ENCODE measurements at places on chromosomes 12 and 14. TPM values are rescaled to one million over a fixed set of nuclear protein-coding genes. Genes with fewer than 3 reads are reported as not detected.

Gene RNASE7
- not detected for total RNA-seq

GRCh38 chr12:119649202-119649808 lies 18.6 kb upstream of the PRKAB1 start:
- peaks cover 4% of the 10 kb centered on the region for H3K27me3 ChIP-seq
- H3K36me3 ChIP-seq: peaks cover 7% of the 10 kb centered on the region
- H3K4me1 ChIP-seq: no peaks in the 10 kb centered on the region
- H3K4me3 ChIP-seq: no peak overlapping the region

Gene ABCD2
- total RNA-seq: 5.0 TPM

DNA sequence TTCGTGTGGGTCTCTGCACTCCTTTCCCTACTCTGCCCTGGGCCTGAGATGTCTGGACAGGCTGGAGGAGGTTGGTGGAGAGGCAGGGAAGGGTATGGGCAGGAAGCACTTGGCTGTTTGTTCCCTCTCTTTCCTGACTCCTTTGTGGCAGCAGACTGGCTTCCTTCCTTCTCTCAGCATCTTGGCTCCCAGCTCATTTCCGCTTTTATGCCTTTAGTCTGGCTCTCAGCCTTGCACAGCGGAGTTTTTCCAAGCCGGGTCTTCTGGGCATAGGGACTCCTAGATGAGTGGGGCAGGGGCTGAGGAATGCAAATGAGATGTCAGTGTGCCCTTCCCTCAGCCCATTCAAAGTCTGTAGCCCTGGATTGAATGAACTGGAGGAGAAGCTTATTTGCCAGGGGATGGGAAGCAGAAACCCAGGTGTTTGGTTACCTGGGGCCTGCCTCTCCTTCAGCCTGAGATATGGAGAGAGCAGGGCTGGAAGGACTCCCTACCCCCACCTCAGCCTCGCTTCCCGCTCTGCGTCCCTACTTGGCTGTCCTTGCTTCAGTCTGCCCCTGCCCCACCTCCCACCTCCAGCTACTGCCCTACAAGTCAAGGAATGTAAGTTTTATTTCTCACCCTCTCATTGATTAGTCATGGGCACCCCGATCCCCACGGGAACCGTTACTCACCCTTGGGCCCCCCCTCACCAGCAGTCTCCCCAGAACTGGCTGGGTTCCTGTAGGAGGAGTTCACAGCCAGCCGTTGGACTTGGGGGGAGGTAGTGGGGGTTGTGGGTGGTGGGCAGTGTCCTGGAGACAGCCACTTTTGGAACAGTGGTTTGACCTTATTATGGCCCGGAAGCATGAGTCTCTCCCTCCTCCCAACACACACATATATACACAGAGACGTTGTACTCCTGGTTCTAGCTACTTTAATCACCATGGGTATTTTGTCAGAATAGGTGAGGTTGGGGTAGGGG lies 9.3 kb upstream of the ITGA5 start:
- peaks cover 20% of the 10 kb centered on the region for H3K4me1 ChIP-seq
- H3K27ac ChIP-seq: no peak overlapping the region
- H3K27me3 ChIP-seq: peaks cover 3% of the 10 kb centered on the region

- no peak overlapping the region for H3K27ac ChIP-seq
- peaks cover 1% of the 10 kb centered on the region for H3K27me3 ChIP-seq
- no peak for DNase-seq
- H3K4me1 ChIP-seq: no peaks in the 10 kb centered on the region
Measured at GRCh38 chr12:28776913-28777422, 372.1 kb upstream of the FAR2 start.

GRCh38 chr12:27498149-27498548 lies 25.9 kb upstream of the PPFIBP1 start:
- peaks cover 23% of the 10 kb centered on the region for H3K4me1 ChIP-seq
- DNase-seq: no peak
- H3K27ac ChIP-seq: no peak overlapping the region
- peaks cover 31% of the 10 kb centered on the region for H3K27me3 ChIP-seq
- H3K4me3 ChIP-seq: no peak overlapping the region
- no peaks in the 10 kb centered on the region for H3K36me3 ChIP-seq

Gene MMP17
- 0.48 TPM for total RNA-seq

- no peaks in the 10 kb centered on the region for H3K27me3 ChIP-seq
- H3K4me3 ChIP-seq: no peak overlapping the region
- no peak overlapping the region for H3K27ac ChIP-seq
- H3K36me3 ChIP-seq: no peaks in the 10 kb centered on the region
Measured at GRCh38 chr14:61042220-61042619, 61.2 kb downstream of the SLC38A6 start.

- peak overlapping the region; percentile 52 for H3K27ac ChIP-seq
- DNase-seq: no peak
- no peak overlapping the region for H3K4me3 ChIP-seq
- H3K36me3 ChIP-seq: no peaks in the 10 kb centered on the region
- H3K27me3 ChIP-seq: peaks cover 3% of the 10 kb centered on the region
Measured at GRCh38 chr12:13164921-13165616, 31.5 kb upstream of the EMP1 start.

GRCh38 chr12:18261906-18262305 lies 588 bp downstream of the PIK3C2G start:
- H3K36me3 ChIP-seq: no peaks in the 10 kb centered on the region
- no peak for DNase-seq
- no peaks in the 10 kb centered on the region for H3K27me3 ChIP-seq
- H3K27ac ChIP-seq: no peak overlapping the region
- no peaks in the 10 kb centered on the region for H3K4me1 ChIP-seq

DNA sequence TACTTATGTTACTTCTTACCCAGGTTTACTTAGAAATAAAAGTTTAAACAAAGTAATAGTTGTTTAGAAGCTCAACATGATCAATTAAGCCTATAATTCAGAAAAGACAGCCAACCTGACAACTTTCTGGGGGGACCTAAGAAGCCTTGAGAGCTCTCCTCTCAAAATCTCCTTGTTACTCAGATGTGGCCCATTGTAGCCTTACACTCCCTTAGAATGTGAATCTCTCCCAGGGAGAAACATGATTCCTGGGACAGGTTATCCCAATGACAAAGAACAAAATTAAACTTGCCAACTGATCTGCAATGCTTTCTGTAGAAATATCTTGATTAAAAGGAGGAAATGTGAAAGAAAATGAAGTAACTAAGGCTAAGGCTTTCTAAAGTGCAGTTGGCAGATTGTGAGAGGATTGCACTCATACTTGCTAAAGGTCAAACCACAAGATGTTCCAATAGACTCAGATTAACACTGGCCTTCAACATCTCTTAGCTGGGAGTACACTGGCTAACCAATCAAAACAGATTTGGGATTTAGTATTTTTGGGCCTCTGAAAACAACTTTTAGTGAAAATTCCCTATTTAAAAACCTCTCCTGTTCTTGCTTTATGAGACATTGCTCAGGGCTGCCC lies 72.3 kb upstream of the TMX1 start:
- no peak overlapping the region for H3K27ac ChIP-seq
- no peaks in the 10 kb centered on the region for H3K36me3 ChIP-seq
- no peak for DNase-seq
- H3K4me1 ChIP-seq: peaks cover 5% of the 10 kb centered on the region

DNA sequence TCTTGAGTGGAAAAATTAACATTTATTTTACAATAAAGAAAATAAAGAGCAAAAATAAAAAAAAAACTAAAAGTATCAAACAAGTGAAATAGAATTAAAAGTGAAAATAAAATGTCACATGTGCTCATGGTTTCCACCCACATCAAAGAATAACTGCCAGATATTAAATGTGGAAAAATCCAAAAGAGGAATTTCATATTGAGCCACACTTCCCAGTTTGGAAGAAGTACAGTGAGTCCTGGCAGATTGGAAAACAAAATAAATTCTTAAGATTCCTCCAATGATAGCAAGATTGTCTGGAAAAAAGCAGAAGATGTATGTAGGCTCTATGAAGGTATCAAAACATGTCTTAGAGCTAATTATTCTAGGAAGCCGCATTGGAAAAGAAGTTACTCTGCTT lies 1019.5 kb downstream of the SLC6A15 start:
- no peaks in the 10 kb centered on the region for H3K36me3 ChIP-seq
- no peaks in the 10 kb centered on the region for H3K27me3 ChIP-seq
- H3K4me3 ChIP-seq: no peak overlapping the region
- H3K27ac ChIP-seq: no peak overlapping the region

Gene RAB35
- 62.1 TPM for total RNA-seq

DNA sequence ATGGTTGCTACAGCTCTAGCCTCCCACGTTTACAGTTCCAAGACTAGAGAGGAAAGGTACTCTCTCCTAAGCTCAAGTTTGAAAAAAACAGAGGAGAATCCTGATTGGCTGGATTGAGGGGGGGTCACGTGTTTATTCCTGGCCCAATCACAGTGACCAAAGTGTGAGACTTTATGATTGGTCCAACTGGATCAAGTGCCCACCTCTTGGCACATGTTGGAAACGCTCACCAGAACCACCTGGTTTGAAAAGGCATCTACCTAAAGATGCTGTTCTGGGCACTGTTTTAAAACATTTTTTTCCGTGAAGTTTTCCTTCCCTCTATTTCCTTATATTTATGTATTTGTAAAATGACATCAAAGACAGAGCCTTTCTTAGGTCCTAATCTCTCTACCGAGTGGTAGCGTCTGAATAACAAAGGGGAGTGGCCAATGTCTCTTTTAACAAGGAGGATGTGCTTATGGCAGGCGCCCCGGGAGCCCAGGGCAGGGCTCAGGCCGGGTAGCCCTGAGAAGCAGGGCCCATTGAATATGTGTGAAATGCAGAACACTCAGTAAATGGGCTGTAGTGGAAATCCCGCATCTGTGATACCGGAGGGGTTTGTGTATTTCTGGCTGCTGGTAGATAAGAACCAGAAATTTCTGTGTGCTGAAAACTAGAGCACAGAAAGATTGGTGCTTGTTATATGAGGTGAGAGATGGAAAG lies 146.2 kb downstream of the ATP23 start:
- no peak overlapping the region for H3K27ac ChIP-seq
- H3K27me3 ChIP-seq: peaks cover 9% of the 10 kb centered on the region
- no peaks in the 10 kb centered on the region for H3K4me1 ChIP-seq
- H3K36me3 ChIP-seq: no peaks in the 10 kb centered on the region
- no peak overlapping the region for H3K4me3 ChIP-seq

DNA sequence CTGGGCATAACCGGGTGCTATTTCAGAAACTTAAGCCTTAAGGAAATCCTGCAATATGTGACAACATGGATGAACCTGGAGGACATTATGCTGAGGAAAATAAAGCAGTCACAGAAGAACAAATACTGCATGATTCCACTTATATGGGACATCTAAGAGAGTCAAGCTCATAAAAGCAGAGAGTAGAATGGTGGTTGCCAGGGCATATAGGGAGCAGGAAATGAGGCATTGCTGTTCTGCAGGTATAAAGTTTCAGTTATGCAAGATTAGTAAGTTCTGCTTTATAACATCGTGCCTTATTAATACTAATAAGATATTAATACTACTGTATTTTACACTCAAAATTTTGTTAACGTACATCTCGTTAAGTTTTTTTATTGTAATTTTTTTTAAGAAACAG lies 124.2 kb upstream of the ATF1 start:
- H3K27me3 ChIP-seq: no peaks in the 10 kb centered on the region
- peaks cover 10% of the 10 kb centered on the region for H3K36me3 ChIP-seq
- H3K27ac ChIP-seq: no peak overlapping the region
- no peak for DNase-seq

Gene SERPINA9
- total RNA-seq: not detected

DNA sequence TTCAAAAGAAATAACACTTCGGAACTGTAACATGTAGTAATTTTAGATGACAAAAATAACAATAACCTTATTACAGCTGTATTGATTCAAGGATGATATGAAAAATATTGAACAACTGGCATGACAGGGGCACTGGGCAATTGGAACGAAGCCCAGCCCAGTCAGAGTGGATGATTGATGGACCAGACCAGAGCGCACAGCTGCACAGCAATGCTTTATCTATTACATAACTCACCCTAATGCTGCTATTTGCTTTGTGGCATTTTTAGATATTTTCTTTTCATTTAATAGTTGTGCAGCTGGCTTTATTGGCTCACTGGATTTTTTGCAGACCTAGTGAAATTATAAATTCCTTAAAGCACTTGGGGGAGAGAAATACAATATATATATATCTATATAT lies 26.9 kb upstream of the FERMT2 start:
- DNase-seq: no peak
- H3K27ac ChIP-seq: no peak overlapping the region
- H3K4me3 ChIP-seq: no peak overlapping the region
- peaks cover 1% of the 10 kb centered on the region for H3K27me3 ChIP-seq
- H3K36me3 ChIP-seq: no peaks in the 10 kb centered on the region

- H3K4me1 ChIP-seq: no peaks in the 10 kb centered on the region
- H3K36me3 ChIP-seq: no peaks in the 10 kb centered on the region
- peaks cover 37% of the 10 kb centered on the region for H3K27me3 ChIP-seq
Measured at GRCh38 chr12:106107566-106107965, 31.2 kb downstream of the NUAK1 start.

DNA sequence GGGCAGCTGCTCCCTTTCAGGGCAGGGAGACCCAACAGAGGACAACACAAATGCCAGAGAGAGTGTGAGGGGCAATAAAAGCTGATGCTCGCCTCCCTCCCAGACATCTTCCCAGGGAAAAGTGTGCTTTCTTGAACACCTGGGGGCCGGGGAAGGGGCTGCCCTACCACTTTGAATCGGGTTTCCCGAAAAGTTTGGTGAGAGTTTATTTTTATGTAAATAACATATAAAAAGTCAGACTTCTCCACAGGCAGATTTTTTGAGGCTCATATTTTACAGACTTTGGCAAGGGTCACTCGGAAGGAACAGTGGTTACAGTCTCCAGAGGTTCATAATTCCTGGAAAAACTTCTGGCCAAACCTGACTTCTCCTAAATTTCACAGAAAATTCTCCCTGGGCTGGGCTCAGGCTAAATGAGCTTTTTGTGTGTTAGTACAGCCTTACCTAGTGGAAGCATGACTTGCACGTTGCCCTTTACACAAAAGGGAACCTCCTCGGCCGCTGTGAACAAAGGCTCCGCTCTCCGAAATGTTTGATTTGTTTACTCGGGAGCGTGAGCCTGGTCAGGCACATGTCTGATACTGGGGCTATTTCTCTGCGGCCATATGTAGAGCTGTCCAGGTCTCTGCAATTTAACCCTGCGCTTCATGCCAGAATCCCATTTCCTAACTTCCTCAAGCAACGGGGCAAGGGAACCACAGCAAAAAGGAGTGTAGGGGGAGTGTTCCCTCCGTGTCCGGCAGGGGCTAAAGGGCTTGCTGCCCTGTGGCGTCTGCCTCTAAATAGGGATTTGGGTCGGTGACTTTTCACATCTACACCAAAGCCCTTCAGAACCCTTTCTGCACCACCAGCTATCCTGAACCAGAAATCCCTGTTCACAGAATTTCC lies 3.4 kb downstream of the RTL1 start:
- no peaks in the 10 kb centered on the region for H3K4me1 ChIP-seq
- no peak overlapping the region for H3K4me3 ChIP-seq
- no peak overlapping the region for H3K27ac ChIP-seq
- H3K36me3 ChIP-seq: no peaks in the 10 kb centered on the region
- H3K27me3 ChIP-seq: peaks cover 54% of the 10 kb centered on the region
